ENCODE measurements at places on chromosomes 6 and 20.

- no peak for DNase-seq
Observed at GRCh38 chr6:35594503-35595186, 81.9 kb upstream of the TULP1 start.

GRCh38 chr6:44665683-44666082 lies 278.2 kb downstream of the CDC5L start:
- DNase-seq = no peak

GRCh38 chr6:161215193-161215592 lies 58.7 kb downstream of the AGPAT4 start:
- no peak for DNase-seq

- no peak for DNase-seq
Observed at GRCh38 chr20:33518071-33518470, 28.2 kb downstream of the CBFA2T2 start.

DNA sequence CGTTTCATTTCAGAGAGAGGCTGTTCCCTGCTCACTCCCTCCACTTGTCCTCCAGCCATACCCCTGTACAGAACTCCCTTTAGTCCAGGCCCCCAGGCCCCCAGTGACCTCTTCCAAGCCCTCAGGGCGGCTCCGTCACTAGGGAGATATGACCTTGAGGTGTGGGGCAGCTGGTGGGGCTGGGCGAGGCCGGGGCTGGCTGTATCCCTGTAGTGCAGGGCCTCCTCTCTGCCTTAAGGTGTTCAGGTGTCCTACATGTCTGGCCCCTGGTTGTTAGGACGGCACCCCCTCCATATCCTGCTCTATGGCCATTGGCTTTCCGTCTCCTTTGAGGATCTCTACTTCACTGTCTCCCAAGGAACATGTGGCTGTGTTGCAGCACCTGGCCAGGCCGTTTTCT lies 17.4 kb upstream of the SYNDIG1 start:
- DNase-seq = no peak

- DNase-seq = no peak
Observed at GRCh38 chr20:21167261-21167660, 41.4 kb downstream of the KIZ start.

GRCh38 chr6:163698086-163698485 lies 283.6 kb downstream of the QKI start:
- no peak for DNase-seq

Data from stimulated activated CD8-positive, alpha-beta memory T cell treated with anti-CD3 and anti-CD28 coated beads, Interleukin-4, amount 100 ng/mL, for 24 hours (primary cell).